Activated CD8-positive, alpha-beta memory T cell treated with anti-CD3 and anti-CD28 coated beads, Interleukin-2, amount 10 ng/mL, durations not matched to agents 7 days and 5 days (primary cell): ENCODE measurements at places on chromosomes 13 and 19. TPM values are rescaled to one million over a fixed set of nuclear protein-coding genes. Genes with fewer than 3 reads are reported as not detected.

DNA sequence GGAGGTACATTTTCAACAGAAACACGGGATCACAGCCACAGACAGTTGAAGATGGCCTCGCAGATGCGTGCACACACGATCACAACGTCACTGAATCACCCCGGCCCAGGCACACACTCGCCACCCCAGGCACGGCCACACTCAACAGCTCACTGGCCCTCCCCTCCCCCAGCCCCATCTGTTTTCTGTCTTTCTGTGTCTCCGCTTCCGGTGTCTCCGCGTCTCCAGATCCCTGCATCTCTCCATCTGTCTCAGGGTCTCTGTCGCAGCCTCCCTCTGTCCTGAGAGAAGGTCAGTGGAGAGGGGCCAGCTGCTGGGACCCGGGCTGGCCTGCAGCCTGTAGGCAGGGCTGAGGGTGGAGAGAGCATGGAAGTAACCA, 3.8 kb upstream of the ATP1A3 start:
- no peak for DNase-seq

DNA sequence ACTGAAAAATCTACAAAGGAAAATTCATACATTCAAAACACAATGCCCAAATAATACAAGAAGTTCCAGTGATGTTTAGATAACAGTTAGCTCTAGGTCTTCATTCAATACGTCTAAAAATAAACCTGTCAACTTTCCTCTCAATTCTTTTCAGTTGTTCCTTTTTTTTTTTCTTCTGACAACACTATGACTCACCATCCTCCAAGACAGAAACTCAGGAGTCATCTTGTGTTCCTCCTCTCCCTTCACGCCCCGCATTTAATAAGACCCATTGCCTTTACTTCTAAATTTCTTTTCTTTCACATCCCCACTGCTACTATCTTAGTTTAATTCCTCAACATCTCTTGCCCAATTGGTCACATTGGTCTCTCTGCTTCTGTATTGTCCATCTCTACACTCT, 759.9 kb downstream of the GPC5 start:
- DNase-seq, result no peak

GRCh38 chr13:93859716-93860115, 619.8 kb downstream of the DCT start:
- no peak for DNase-seq

- peak; percentile 84 for DNase-seq
Observed at GRCh38 chr13:99658261-99658991, 157.2 kb downstream of the TM9SF2 start.

GRCh38 chr19:4278419-4279266, at the start of gene SHD:
Gene SHD, plus strand, starts transcription at chr19:4279266. Its CDS starts 798 bp downstream, at chr19:4280064.
- no peak for DNase-seq

GRCh38 chr19:45020071-45020470, 18.8 kb upstream of the CLASRP start:
- DNase-seq, result no peak

DNA sequence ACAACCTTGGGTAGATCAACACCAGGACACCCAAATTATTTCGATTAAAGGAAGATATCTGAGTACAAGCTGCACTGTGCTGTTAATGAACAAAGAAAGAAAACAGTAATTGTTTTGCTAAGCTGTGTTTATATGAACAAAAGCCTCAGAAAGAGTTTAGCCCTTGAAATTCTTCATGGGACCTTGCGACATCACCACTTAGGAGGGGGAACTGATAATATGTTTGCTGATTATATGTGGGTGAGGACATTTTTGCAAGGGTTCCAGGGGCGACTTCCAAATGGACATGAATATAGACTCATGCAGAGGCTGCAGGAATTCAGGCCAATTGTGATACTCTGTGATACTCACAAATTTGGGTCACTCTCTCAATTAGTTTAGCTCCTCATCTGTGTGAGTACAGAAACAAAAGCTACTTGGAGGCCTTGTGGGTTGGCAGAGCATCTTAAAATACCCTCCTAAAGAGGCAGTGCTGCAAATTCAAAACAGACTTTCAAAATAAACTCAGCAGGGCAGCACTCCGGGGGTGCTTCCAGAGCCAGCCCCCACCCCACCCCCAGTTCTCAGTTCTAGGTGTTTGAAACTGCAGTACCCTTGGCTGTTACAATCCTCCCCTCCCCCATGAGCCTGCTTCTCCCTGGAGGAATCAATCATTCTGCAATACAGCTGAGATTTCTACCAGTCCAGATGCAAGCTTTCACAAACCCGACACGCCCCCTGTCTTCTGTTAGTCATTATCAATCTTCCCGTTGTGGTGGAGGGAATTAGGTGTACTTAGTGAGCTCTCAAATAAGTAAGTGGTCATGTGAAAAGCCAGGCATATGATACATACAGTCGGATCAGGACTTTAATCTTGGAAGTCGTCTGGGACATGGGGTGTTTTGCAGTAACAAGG, 97.0 kb upstream of the MBNL2 start:
- DNase-seq, result no peak

- DNase-seq, result no peak
Observed at GRCh38 chr19:4829001-4829712, 2.4 kb downstream of the TICAM1 start.

DNA sequence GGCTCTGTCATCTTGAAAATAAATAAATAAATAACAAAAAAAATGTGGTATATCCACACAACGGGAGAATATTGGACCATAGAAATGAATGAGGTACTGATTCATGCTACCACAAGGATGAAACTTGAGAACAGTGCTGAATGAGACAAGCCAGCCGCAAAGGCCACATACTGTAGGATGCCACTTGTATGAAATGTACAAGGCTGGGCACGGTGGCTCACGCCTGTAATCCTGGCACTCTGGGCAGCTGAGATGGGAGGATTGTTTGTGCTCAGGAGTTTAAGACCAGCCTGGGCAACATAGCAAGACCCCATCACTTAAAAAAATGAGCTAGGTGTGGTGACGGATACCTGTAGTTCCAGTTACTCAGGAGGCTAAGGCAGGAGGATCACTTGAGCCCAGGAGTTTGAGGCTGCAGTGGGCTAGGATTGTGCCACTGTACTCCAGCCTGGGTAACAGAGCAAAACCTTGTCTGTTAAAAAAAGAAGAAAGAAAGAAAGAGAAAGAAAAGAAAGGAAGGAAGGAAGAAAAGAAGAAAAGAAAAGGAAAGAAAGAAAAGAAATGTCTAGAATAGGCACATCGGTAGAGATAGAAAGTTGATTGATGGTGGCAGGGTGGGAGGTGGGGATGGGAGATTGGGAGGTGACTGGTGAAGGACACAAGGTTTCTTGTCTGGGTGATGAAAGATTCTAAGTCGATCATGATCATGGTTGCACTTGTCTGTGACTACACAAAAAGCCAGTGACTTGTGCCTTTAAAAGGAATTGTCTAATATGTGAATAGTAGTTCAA, 20.3 kb downstream of the HPN start:
- DNase-seq, result no peak

GRCh38 chr19:56106397-56106849, 14.7 kb downstream of the ZNF787 start:
- DNase-seq, result no peak

DNA sequence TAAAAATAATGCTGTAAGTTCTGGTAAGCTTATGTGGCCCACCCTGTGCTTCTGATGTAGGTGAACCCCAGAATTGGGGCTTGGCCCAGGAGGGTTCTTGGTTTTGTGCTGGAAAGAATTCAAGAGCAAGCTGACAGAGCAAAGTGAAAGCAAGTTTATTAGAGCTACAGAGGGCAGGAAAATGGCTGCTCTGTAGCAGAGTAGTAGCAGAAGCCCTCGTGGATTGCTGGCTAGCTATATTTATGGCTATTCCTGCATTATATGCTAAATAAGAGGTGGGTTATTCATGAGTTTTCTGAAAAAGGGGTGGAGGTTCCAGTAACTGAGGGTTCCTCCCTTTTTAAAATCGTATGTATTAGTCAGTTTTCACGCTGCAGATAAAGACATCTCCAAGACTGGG, 20.6 kb upstream of the ZNF599 start:
- DNase-seq, result no peak

GRCh38 chr19:9939301-9939913, 3.1 kb upstream of the OLFM2 start:
- no peak for DNase-seq

- DNase-seq, result no peak
Observed at GRCh38 chr19:8811315-8812172, 20.6 kb downstream of the ZNF558 start.

- DNase-seq, result no peak
Observed at GRCh38 chr19:34276614-34277013, 22.3 kb downstream of the GARRE1 start.

GRCh38 chr19:19570571-19570970, 32.5 kb downstream of the CILP2 start:
- DNase-seq, result no peak

DNA sequence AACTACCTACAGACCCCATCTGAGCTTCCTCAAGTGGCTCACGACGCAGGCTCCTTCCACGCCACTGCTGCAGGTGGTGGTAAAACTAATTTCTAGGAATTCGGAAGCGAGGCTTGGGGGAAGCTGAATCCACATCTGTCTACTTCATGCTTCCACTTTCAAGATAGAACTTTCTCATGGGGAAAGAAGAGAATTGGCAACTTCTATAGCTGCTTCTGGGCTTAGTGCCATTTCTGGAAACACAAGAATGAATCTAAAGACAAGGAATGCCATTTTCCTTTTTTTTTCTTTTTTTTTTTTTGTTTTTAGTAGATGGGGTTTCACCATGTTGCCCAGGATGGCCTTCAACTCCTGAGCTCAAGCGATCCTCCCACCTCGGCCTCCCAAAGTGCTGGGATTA, 2.8 kb upstream of the NLRP12 start:
- no peak for DNase-seq

- DNase-seq, result no peak
Observed at GRCh38 chr19:31801611-31802010, 452.4 kb upstream of the TSHZ3 start.

GRCh38 chr19:13825489-13826441, 30.5 kb downstream of the ZSWIM4 start:
- no peak for DNase-seq

GRCh38 chr13:84894749-84895148, 904.5 kb downstream of the SLITRK6 start:
- DNase-seq, result no peak

DNA sequence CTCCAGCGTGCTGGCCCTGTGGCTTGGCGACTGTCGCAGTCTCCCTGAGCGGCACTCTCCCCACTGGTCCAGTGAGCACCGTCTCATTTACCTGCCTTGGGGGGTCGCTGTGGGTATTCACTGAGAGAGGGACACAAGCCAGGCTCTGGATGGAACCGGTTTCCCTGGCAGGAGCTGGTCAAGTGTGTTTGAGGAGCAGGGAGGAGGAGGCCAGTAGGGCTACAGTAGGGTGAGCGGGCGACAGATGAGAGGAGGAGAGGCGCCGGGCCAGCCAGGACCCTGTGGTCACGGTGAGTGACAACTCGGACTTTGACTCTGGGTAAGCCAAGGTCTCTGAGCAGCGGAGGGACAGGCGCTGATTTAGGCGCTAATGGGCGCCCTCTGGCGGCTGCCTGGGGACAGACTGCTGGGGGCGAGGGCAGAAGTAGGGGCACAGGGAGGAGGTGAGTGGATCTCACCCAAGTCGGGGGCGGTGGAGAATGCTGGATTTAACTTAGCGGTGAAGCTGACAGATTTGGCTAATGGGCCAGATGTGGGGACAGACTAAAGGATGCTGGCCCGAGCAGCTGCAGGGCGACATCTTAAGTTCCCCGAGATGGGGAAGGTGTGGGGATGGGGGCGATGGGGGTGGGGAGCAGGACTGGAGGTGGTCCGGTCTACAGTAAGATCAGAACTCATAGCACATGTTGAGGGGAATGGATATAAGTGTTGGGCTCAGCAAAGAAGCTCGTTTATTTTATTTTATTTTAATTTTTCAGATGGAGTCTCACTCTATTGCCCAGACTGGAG, 4.7 kb upstream of the PRMT1 start:
- DNase-seq, result peak; percentile 81

- DNase-seq, result no peak
Observed at GRCh38 chr13:109836629-109837607, 50.5 kb upstream of the IRS2 start.

Gene APOE
- total RNA-seq, result 0.47 TPM

Gene DACT3
- 0.12 TPM for total RNA-seq

Gene CALR3
- total RNA-seq, result not detected

Gene AXL
- 0.05 TPM for total RNA-seq

Gene LILRA2
- 0.14 TPM for total RNA-seq

Gene MYO16
- 0.05 TPM for total RNA-seq

Gene NECTIN2
- 0.49 TPM for total RNA-seq

Gene PLVAP
- total RNA-seq, result not detected

Gene LSR
- 10.0 TPM for total RNA-seq

Gene OR7A17
- total RNA-seq, result not detected

Gene TMPRSS9
- not detected for total RNA-seq
